Hematopoietic multipotent progenitor cell treated with erythropoietin and hydrocortisone succinate and interleukin-3 and kit ligand, for 8 days (in vitro differentiated cells): ENCODE measurements at places on chromosomes 4 and X.

GRCh38 chrX:122625239-122625638 lies 558.8 kb upstream of the GRIA3 start:
- DNase-seq: no peak

GRCh38 chr4:55087009-55087912 lies 38.1 kb downstream of the KDR start:
- no peak for DNase-seq

DNA sequence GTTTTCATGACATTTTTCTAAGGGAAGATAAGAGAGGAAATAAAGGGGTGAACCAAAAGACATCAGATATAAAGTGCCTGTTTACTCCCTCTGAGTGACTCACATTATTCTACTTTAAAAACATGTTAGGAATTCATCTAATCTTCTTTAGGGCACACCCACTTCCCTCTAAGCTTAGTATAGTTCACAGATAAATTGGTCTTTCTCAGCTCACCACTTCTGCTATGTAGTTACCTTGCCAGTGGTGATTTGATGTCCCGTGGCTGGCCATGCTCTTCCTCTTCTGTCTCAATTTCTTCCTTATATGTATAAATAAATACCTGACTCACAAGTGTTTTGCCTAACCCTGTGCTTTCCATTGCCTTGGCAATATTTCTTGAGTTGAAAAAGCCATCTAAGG lies 96.8 kb downstream of the PDLIM5 start:
- DNase-seq: peak; percentile 67

DNA sequence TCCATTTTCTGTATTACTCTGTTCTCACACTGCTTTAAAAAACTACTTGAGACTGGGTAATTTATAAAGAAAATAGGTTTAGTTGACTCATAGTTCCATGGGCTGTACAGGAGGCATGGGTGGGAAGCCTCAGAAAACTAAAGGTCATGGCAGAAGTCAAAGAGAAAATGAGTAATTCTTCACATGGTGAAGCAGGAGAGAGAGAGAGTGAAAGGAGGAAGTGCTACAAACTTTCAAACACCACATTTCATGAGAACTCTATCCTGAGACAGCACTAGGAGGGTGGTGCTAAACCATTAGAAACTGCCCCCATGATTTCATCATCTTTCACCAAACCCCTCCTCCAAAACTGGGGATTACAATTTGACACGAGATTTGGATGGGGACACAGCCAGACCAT lies 108.0 kb upstream of the PBDC1 start:
- DNase-seq: no peak

DNA sequence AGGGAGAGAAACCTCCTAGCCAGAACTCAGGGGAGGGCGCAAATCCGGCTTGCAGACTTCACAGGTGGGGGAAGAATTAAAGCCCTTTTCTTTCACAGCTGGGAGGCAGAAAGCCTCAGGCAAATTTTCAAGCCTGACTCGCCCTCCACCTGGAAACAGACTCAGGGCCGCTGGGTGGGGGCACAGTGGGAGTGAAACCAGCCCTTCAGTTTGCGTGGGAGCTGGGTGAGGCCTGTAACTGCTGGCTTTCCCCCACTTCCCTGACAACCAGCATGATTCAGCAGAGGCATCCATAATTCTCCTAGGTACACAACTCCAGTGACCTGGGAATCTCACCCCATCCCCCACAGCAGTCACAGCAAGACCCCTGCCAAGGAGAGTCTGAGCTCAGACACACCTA lies 206.9 kb upstream of the INTU start:
- no peak for DNase-seq

- DNase-seq: no peak
These were observed 13.2 kb upstream of the S100P start for GRCh38 chr4:6680372-6681034.
